ENCODE measurements at places on chromosomes 2 and 18. TPM values are rescaled to one million over a fixed set of nuclear protein-coding genes. Genes with fewer than 3 reads are reported as not detected.

- no peak overlapping the region for H3K27ac ChIP-seq
- no peaks in the 10 kb centered on the region for H3K27me3 ChIP-seq
- DNase-seq = no peak
- H3K36me3 ChIP-seq = no peaks in the 10 kb centered on the region
Measured at GRCh38 chr2:226669905-226670304, 129.7 kb downstream of the IRS1 start.

The ALPG gene
- total RNA-seq = 2.5 TPM

The UGT1A6 gene
- total RNA-seq = 33.9 TPM

The PSMA8 gene
- not detected for total RNA-seq

The FBLN7 gene
- 0.39 TPM for total RNA-seq

DNA sequence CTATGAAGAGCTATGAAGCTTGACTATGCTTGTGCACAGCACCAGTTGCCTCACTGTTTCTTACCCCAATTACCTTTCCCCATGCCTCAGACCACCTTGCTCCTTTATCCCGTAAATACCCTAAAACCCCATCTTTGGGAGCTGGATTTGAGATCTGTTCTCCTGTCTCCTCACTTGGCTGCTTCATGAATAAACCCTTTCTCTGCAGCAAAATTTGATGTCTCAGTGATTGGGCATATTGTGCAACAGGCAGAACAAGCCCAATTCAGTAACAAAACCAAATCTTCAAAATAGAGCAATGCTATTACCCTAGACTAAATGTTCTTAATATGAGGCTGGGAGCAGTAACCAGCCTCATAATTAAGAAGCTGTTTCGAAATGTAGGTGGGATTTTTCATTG, 3.5 kb upstream of the SSB start:
- H3K27me3 ChIP-seq = no peaks in the 10 kb centered on the region
- H3K4me3 ChIP-seq = no peak overlapping the region
- H3K36me3 ChIP-seq = no peaks in the 10 kb centered on the region

The DTNA gene
- total RNA-seq = 10.0 TPM

The EPAS1 gene
- total RNA-seq = 77.3 TPM

DNA sequence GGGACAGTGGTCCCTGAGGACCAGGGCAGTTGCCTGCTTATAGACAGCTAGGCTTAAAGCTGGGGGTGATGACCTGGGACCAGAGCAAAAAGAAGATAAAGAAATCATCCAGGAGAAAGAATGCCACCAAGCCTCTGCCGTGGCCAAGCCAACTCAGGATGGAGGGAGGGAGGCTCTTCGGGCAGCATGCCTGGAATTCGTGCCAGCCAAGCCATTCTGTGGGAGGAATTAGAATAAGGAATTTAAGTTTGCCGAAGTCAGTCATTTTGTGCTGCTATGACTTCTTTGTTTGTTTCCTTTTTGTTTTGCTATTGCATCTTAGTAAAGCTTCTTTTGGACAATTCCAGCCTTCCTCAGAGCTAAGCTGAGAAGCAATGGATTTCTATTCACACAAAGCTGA, 124.1 kb downstream of the EN1 start:
- no peaks in the 10 kb centered on the region for H3K36me3 ChIP-seq
- H3K27me3 ChIP-seq = no peaks in the 10 kb centered on the region
- no peak for DNase-seq
- no peaks in the 10 kb centered on the region for H3K4me1 ChIP-seq

DNA sequence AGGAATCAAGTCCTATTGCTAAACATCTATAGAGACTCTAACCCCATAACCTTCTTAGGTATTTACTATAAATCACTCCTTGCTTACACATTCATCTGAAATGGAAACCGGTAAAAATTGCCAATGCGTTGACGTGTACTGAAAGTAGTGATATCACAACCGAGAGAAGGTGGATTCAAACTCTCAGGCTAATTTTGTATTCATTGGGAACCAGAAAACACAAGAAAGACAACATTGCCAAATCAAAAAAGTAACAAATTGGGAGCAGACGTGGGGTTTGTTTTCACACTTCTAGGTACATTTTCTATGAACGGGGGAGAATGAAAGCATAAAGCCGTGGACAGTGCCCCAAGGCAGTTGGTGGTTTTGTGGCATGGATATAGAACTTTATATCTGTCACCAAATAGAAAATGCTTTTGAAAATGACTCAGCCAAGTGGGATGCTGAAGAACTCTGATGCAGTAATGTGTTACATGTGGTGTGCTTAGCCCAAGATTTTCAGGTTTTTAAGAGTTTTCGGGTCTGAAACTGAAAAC, 155.1 kb upstream of the RASGRP3 start:
- no peaks in the 10 kb centered on the region for H3K36me3 ChIP-seq
- H3K4me1 ChIP-seq = 0 out of 2 replicates have a peak, but pooled peaks cover 3% of the 10 kb centered on the region
- H3K27ac ChIP-seq = no peak overlapping the region
- no peaks in the 10 kb centered on the region for H3K27me3 ChIP-seq

DNA sequence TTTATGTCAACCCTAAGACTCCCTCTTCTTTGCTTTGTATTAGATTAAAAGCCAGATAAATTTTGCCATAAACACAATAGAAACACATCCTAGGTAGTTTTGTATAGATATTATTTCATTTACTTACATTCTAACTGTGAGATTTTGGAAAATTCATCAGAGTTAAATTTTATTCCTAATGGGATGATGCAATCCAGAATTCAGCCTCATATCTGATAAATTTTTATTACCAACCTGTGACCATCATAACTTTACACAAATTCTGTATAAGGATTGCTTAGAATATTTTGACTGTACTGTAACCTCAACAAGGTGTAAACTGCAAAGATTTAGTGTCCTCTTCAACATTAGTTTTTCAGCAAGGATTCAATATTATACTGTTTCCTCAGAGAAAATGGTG, 4.4 kb downstream of the SLC5A7 start:
- DNase-seq = no peak
- no peaks in the 10 kb centered on the region for H3K36me3 ChIP-seq
- no peaks in the 10 kb centered on the region for H3K4me1 ChIP-seq

The FOXD4L1 gene
- 0.73 TPM for total RNA-seq

DNA sequence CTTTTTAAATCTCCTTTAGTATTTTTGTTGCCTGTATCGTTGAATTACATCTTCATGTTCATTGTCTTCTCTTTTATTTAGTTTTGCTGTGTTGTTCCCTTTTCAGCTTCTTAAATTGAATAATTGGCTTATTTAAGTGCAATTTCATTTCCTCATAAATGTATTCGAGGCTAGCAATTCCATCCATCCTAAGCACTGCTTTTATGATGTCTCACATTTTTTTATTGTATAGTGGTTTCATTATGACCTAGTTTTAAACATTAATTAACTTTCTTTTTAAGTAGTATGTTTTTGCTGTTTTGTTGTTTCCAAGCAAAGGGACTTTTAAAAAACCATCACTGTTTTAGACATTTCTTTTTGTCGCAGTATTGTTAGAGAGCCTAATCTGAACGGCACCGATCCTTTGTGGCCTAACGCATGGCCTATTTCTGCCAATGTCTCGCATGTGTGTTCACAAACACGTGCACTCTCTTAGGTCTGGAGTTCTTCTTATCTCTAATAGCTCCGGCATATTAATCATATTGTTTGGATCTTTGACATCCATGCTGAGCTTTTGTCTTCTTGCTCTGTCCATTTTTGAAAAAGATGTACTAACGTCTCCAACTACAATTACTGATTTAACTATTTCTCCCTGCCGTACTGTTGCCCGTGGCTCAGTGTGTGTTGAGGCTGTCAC, 59.6 kb upstream of the ZNF516 start:
- H3K27me3 ChIP-seq = no peaks in the 10 kb centered on the region
- no peaks in the 10 kb centered on the region for H3K4me1 ChIP-seq
- DNase-seq = no peak
- H3K36me3 ChIP-seq = no peaks in the 10 kb centered on the region

DNA sequence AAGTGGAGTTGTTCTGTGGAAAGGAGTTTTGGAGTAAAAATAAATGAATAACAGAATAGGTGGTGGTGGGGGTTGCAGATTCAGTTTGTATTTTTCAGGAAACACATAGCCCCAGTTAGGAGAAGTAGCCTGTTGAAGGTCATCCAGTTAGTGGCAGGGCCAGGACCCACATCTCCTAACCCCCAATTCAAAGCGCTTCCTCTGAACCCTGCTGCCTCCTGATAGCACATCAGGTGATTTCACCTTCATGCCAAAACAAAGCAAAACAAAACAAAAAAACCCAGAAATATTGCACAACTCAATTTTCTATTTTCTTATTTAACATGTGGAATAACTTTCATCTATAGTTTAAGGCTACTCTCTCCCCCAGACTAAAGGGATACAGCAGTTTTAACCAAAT, 112.3 kb upstream of the UGP2 start:
- no peaks in the 10 kb centered on the region for H3K36me3 ChIP-seq
- peaks cover 18% of the 10 kb centered on the region for H3K4me1 ChIP-seq
- no peak overlapping the region for H3K4me3 ChIP-seq
- H3K27ac ChIP-seq = no peak overlapping the region
- DNase-seq = no peak

The SPDYA gene
- total RNA-seq = 2.0 TPM

GRCh38 chr2:181077128-181077709, 96.8 kb downstream of the UBE2E3 start:
- H3K4me1 ChIP-seq = no peaks in the 10 kb centered on the region
- no peaks in the 10 kb centered on the region for H3K36me3 ChIP-seq
- DNase-seq = peak; percentile 36
- no peaks in the 10 kb centered on the region for H3K27me3 ChIP-seq
- H3K27ac ChIP-seq = no peak overlapping the region
- H3K4me3 ChIP-seq = no peak overlapping the region

DNA sequence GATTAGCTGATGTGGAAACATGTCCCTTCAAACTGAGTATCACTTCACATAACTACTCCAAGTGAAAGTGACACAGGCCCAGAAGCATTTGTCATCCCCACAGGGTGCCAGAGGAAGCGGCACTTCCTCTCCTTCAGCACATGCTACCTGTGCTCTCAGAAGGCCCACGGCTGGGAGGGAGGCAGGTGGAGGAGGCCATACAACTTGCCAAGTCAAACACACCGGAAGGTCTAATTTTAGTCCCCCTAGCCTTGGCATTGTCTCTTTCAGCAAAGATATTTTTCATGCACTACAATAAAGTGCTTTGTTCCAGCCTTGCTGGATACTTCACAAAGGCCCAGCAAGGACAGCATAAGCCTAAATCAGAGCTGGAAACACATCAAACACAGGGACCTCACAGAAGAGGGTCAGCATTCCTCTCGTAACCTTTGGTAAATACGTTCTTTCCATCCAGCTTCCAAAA, 38.0 kb downstream of the VSNL1 start:
- H3K4me3 ChIP-seq = no peak overlapping the region
- no peaks in the 10 kb centered on the region for H3K36me3 ChIP-seq
- no peak overlapping the region for H3K27ac ChIP-seq
- no peak for DNase-seq
- H3K27me3 ChIP-seq = no peaks in the 10 kb centered on the region

DNA sequence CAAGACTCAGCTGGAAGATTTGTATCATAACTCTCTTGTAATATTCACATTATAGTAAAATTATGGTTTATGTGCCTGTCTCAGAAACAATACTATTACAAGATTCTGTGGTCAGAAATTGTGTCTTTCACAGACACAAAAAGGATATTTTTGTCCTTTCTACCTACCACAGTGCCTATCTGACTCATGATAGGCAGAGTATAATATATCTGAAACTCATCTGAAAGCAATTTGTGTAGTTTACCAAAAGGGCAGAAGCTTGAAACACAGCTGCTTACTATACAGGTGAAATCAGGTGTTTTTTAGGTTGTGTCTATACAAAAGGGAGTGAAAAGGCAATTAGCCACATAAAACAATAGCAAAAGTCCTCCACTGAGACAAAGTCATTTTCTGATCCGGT, 10.9 kb downstream of the TMEM200C start:
- H3K27me3 ChIP-seq = no peaks in the 10 kb centered on the region
- DNase-seq = no peak
- H3K36me3 ChIP-seq = no peaks in the 10 kb centered on the region
- H3K4me1 ChIP-seq = no peaks in the 10 kb centered on the region

- H3K4me3 ChIP-seq = no peak overlapping the region
- no peak overlapping the region for H3K27ac ChIP-seq
- no peaks in the 10 kb centered on the region for H3K27me3 ChIP-seq
- H3K4me1 ChIP-seq = no peaks in the 10 kb centered on the region
Measured at GRCh38 chr2:3246928-3247714, 130.5 kb downstream of the EIPR1 start.

GRCh38 chr2:142724186-142724585, 153.3 kb upstream of the KYNU start:
- DNase-seq = no peak
- peaks cover 12% of the 10 kb centered on the region for H3K4me1 ChIP-seq
- H3K27ac ChIP-seq = no peak overlapping the region
- no peaks in the 10 kb centered on the region for H3K36me3 ChIP-seq

DNA sequence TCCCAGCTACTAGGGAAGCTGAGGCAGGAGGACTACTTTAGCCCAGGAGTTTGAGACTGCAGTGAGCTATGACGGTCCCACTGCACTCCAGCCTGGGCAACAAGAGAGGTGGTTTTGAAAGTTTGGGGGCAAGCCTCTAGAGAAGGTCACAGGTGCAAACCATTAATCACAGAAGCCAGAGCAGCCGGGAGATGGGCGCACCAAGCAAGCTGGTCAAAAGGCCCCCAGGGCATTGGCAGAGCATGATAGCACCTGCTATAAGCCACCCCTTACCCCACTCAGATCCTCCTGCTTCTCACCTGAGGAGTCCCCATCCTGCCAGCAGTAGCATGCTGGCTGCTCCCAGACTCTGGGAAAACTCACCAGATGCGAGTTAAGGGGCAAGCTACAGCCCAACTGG, 116.1 kb upstream of the RAB12 start:
- H3K4me3 ChIP-seq = no peak overlapping the region
- no peaks in the 10 kb centered on the region for H3K36me3 ChIP-seq
- no peaks in the 10 kb centered on the region for H3K4me1 ChIP-seq
- no peak overlapping the region for H3K27ac ChIP-seq

DNA sequence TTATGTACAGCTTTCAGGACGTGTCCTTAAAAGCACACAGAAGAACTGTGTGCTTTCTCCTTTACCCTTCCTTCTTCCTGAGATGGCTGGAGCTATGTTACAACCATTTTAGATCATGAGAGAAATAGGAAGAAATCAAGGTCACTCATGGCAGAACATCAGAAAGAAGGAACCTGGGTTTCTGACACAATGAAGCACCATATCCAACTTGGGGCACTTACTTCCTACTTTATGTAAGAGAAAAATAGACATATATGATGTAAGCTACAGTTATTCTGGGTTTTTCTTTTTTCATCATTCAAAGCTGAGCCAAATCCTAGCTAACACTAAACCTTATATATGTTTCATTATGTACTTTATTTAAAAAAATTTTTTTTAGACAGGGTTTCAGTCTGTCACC, 79.5 kb downstream of the FAM161A start:
- H3K4me1 ChIP-seq = peaks cover 6% of the 10 kb centered on the region
- H3K4me3 ChIP-seq = no peak overlapping the region
- no peak overlapping the region for H3K27ac ChIP-seq
- DNase-seq = no peak
- no peaks in the 10 kb centered on the region for H3K36me3 ChIP-seq

The VWC2L gene
- total RNA-seq = not detected

GRCh38 chr2:86671337-86671981, 47.8 kb upstream of the RNF103 start:
- H3K27me3 ChIP-seq = no peaks in the 10 kb centered on the region
- H3K27ac ChIP-seq = no peak overlapping the region
- DNase-seq = no peak

The LINC00305 gene
- not detected for total RNA-seq
